Stimulated activated CD8-positive, alpha-beta memory T cell treated with anti-CD3 and anti-CD28 coated beads, Interleukin-15, amount 100 ng/mL, for 1 hour (primary cell): ENCODE measurements at places on chromosomes 12 and 14.

- no peak for DNase-seq
Measured at GRCh38 chr12:110012137-110012536, 12.9 kb downstream of the ANKRD13A start.

GRCh38 chr12:15733136-15733535 is 56.1 kb downstream of the EPS8 start:
- DNase-seq, result no peak

GRCh38 chr12:19223695-19224094 is 94.2 kb downstream of the PLEKHA5 start:
- DNase-seq, result no peak

- no peak for DNase-seq
Measured at GRCh38 chr12:43113135-43113534, 438.9 kb downstream of the ADAMTS20 start.

- DNase-seq, result no peak
Measured at GRCh38 chr14:27387463-27387862, 789.6 kb upstream of the NOVA1 start.

DNA sequence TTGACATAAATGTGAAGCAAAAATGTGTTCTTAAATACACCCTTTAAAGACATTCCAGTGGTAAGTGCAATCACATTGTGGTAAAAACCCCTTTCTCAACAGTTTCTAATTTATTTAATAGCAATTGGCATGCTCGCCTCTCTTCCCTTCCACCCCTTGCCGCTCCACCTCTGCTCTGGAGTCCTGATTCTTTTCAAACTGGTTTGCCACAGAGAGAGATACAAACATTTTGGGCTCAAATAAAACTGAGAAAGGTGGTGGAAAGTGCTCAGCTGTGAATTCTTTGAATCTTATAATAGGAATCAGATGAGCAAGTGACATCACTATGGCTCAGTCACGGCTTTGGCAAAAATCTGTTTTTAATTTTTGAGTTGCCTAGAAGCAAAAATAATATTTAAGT is 993.9 kb downstream of the GALC start:
- no peak for DNase-seq

- no peak for DNase-seq
Measured at GRCh38 chr12:41011939-41012338, 176.2 kb upstream of the PDZRN4 start.

- no peak for DNase-seq
Measured at GRCh38 chr14:86363576-86363975, 833.6 kb downstream of the FLRT2 start.

- no peak for DNase-seq
Measured at GRCh38 chr12:6834873-6835272, 5.9 kb upstream of the GNB3 start.

DNA sequence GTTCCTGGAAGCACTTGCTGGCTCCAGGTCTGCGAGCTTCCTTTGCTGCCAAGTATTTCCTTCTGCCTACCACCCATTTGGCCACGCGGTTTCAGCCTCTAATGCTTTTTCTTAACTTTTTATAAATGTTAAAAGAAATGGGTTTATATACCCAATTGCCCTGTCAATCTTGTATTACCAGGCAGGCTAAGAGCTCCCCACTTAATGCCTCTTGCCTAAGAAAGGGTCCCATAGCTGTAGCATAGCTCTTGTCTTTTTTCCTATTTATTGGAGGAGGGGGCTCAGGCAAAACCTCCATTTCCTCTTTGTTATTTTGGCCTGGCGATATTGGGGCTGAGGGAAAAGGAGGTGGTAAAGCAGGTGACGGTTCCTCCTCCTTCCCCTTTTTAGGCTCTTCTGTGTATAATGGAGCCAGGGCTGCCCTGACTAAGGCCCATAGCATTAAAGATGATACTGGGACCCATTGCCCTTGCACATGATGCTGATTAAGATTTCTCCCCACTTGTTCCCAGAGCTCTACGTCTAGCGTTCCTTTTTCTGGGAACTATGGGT is 21.6 kb upstream of the BLTP3B start:
- DNase-seq, result no peak

- no peak for DNase-seq
Measured at GRCh38 chr14:94771906-94772490, 2.1 kb upstream of the GSC start.

DNA sequence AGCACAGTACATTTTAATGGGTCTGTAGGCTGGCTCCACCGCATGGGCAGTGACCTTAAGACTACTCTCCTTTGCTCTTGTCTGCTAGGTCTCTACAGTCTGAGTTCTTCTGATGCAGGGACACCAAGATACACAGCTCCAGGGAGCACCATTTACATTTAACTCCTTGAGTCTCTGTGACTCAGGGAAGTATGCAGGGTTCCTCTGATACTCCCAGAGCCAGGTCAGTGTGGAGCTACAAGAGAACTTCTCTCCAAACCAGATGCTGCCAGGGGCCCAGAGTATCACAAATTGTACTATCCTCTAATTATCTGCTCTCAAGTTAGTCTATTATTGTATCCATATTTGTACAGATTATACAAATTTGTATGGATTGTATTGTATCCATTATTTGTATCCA is 15.2 kb downstream of the ZFP36L1 start:
- DNase-seq, result no peak

DNA sequence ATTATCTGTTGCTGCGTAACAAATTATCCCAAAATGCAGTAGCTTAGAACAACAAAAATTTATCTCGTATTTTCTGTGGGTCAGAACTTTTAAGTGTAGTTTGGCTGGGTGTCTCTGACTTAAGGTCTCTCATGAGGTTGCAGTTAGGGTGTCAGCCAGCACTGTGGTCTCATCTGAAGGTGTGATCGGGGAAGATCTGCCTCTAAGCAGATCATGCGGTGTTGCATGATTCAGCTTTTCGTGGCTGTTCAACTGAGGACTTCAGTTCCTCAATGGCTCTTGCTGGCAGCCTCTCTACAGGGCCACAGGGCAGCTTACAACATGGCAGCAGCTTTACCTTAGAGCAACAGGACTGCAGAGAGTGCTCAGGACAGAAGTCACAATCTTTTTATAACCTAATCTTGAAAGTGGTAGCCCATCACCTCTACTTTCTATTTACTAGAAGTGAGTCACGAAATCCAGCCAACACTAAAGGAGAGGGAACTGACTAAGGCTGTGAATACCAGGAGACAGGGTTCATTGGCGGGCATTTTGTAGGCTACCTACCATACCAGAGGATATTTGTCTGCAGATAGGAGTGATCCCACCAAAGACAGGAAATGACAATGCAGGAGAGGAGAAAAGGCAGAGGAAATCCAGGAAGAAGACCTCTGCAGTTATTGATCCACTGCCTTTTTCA is 1.8 kb upstream of the TMPRSS12 start:
- no peak for DNase-seq

GRCh38 chr14:47332106-47332505 is 343.3 kb downstream of the MDGA2 start:
- no peak for DNase-seq

- DNase-seq, result no peak
Measured at GRCh38 chr12:6943389-6943721, 261 bp upstream of the RNU7-1 start.

DNA sequence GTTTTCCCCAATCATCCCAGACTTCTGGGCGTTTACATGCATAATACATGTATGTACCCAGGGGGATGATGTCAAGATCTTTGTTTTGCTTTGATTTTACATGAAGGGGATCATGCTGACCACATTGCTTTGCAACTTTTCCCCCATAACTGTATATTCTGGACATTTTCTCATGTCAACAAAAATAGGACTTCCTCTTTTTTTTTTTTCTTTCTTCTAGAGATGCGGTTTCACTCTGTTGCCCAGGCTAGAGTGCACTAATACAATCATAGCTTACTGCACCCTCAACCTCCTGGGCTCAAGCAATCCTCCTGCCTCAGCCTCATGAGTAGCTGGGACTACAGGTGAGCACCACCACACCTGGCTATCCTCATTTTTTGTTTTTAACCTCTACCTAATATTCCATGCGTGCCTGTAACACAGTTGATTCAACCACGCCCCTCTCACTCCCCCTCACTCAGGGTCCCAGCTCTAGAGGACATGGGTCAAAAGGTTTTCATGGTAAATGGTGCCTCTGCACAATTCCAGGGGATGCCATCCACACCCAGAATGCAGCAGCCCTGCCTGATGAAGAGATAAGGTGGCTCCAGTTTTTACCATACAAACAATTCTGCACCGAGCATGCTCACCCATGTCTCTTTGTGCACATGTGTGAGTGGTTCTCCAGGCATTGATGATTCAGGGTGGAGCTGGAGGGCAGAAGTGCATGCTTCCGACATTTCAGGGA is 32.0 kb upstream of the CIPC start:
- no peak for DNase-seq

DNA sequence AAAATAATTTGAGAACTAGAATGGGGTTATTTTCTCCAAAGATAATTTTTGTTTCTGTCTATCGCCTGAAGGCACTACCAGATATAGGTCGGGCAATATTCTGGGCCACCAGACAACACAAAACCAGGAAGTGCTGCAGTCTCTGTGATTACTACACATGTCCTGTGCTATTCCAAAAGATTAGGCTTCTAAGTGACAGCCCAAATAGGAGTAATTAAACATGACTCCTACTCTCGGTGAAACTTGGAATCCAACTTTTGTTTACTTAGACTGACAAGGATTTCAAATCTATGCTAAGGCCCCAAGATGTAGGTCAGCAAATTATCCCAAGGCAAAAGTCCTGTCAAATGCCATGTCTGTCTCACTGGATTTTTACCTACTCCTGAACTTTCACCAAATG is 157.6 kb upstream of the LRFN5 start:
- DNase-seq, result no peak

GRCh38 chr14:65878586-65878985 is 466.1 kb downstream of the FUT8 start:
- no peak for DNase-seq

DNA sequence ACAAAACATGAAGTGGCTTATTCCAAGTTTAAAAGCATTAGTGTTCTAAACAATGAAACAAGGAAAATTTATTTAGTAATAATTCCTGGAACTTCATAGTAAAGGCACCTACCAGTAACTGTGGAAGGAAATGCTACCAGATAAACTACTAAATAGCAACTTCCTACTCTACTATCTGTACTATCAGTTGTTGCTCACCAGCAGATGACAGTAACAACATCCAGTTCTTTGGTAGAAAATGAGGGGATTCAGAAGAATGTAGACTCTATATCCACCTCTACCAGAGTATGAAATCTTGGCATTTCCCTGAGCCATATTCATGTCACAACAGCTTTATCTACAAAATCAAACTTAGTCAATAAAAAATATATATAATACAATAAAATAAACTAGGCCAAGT is 3.1 kb downstream of the ENTPD5 start:
- DNase-seq, result no peak

DNA sequence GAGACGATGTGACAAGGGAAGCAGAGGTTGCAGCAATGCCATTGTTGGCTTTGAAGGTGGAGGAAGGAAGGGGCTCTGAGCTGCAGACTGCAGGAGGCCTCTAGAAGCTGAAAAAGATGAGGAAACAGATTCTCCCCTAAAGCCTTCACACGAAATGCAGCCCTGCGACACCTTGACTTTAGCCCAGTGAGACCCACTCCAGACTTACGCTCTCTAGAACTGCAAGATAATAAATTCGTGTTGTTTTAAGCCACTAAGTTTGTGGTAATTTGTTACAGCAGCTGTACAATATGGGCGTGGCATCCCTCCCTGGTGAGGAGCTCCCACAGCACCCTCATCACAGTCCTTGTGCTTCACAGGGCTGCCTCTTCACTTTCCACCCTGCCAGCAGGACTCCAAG is 53.2 kb downstream of the GOLGA5 start:
- no peak for DNase-seq

DNA sequence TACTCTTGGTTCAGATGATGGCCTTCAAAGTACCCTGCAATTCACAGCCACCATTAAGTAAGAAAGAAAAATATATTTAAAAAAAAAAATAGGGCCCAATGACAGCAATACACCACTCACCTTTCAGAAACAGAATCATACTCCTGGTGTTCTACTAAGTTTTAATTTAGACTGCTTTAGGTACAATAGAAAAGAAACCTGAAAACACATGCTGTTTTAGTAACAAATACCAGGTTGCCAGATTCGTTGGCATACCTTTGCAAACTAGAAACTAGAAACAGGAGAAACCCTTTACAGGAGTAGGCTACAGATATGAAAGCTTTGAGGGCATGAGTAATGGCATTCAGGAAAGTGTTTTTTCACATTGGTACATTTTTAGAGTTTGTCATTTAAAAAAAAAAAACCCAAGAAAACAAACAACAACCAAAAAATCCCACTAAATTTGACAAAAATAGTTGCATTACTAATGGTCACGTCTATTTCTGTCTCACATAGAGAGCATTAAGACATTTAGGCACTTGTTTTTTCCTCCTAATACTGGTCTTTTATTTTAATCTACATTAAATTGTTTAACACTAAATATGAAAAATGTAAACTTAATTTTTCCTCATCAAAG is 4.0 kb downstream of the SIX1 start:
- DNase-seq, result no peak

DNA sequence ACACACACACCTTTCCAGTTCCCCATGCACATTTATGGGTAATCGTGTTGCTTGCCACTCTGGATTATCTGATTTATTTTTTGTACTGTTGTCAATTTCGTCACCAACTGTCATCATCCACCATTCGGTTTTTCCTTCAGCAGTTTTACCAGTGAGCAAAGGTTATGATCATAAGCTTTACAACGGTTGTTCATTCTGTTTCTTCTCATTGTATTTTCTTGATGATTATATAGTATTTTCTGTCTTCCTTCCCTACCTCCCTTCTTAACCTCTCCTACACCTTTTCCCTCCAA is 680 bp downstream of the NECAP1 start:
- DNase-seq, result no peak

DNA sequence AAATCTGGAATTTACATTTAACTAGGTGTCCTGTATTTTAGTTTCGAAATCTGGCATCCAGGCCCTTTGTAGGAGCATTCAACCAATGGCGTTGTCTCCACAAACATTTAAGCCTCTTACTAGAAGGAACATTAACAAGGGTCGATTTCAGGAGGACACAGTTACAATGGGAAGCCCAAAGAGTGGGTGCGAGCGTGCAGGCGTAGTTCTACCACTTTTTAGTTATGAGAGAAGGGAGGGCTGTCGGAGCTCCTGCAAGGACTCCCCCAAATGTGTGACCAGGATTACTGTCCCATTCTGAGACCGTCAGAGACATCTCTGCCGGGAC is 365 bp upstream of the ABHD4 start:
- DNase-seq, result no peak

- DNase-seq, result no peak
Measured at GRCh38 chr12:66438601-66439000, 136.3 kb downstream of the HELB start.

DNA sequence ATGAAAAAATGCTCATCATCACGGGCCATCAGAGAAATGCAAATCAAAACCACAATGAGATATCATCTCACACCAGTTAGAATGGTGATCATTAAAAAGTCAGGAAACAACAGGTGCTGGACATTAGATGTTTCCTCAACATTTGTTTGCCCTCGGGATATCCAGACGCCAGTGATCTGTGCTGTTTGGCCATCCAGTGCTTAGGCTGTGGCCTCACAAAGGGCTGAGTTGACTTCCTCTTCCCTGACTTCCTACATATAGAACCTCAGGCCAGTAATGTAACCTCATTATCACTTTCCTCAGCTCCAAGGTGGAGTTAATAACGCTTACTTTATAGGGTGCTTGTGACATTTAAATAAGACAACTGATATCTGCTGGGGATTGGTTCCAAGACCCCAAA is 51.8 kb downstream of the SLC15A5 start:
- no peak for DNase-seq

- no peak for DNase-seq
Measured at GRCh38 chr12:12885096-12885792, 6.1 kb upstream of the GPRC5A start.
